ENCODE measurements at places on chromosomes 11 and 22.

DNA sequence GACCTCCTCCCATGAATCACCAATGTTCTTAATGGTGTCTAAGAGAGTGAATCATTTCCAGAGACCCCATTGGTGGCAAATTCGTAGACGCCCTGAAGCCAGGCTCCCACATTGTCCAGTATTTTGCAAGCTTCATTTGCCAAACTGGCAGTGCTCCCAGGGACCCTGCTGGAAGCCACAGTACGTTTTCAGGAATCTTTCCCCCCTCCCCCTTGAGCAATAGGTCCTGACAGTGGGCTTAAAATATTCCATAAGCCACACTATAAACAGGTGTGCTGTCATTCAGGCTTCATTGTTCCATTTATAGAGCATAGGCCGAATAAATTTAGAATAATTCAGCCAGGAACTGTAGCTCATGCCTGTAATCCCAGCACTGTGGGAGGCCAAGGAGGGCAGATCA, 125.3 kb downstream of the MORC2 start:
- no peak for DNase-seq

GRCh38 chr11:78952890-78953289, 378.2 kb upstream of the NARS2 start:
- no peak for DNase-seq

DNA sequence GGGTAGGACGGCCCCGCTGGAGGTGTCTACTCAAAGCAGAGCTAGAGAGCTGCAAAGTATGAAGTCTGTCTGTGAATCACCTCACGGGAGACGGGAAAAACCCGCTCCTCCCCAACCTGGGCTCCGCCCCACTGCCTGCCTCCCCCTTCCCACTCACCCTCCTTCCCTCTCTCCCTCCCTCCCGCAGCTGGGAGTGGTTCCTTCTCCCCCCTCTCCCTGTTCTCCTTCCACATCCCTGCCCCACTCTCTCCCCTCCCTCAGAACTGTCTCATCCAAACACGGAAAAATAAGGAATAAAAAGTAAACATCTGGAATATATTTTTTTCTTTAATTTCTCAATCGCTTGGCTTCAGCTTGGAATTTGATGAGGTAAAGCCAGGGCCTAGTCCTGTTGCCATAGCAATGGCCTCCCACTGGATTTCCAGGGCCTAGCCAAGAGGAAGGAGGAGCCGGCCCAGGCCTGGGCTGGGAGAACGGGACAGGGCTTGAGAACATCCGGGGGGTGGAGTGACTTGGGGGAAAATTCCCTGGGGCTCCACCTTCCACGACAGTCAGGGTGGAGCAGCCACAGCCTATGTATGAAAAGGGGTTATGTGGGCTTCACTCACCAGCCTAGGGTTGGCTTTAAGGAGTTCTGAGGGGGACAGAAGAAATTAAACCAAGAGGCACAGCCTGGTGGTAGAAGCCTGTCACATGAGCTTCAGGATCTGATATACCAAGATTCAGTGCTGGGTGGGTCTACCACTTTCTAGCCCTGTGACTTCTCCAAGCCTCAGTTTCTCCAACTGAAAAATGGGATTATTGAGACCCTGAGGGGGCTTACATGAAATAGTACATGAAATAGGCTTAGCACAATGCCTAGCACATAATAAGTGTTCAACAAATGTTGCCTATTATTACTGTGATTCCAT, 2.2 kb downstream of the TNKS1BP1 start:
- DNase-seq: no peak

GRCh38 chr22:37043828-37044538, 7.6 kb upstream of the KCTD17 start:
- DNase-seq: no peak

GRCh38 chr11:23370580-23371275, 510.5 kb upstream of the CCDC179 start:
- no peak for DNase-seq

GRCh38 chr11:80620867-80621266, 1180.0 kb upstream of the TENM4 start:
- DNase-seq: no peak

DNA sequence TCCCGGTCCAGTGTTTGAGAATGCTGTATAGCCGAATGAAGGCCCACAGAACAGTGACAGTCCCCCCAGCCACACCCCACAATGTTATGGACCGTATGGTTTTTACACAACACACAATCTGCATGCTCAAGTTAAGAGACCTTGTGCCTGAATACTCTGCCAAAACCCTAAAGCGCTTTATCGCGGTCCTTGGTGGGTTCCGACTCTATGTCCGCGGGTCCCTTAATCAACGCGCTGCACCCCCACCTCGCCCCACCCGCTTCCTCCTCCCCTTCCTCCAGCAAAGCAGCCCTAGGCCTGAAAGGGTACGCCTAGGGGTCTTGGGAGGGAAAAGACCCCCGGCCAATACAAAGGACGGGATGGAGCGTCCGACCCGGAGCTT, 442 bp downstream of the COPB1 start:
- DNase-seq: no peak

All from stimulated activated CD4-positive, alpha-beta T cell treated with anti-CD3 and anti-CD28 coated beads, TNF-alpha, amount 100 ng/mL, for 4 hours (primary cell).